ENCODE measurements at places on chromosomes 11 and 22.

DNA sequence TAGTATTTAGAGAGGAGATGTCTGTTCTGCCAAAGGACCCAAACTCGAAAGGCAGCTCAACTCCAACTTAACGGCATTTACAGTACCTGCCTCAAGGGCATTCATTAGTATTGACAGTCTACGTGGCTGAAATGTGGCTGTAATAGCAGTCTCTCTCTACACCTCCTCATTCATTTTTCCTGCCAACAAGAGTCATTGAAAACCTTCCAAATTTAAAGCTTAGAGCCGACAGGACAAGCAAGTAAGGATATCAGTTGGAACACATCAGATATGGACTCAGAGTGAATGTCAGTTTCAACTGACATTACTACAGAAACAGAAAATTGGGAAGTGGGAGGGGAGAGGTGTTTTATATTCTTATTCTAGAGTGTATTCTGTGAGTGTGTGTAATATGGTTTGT lies 253.1 kb downstream of the CADM1 start:
- DNase-seq = no peak

DNA sequence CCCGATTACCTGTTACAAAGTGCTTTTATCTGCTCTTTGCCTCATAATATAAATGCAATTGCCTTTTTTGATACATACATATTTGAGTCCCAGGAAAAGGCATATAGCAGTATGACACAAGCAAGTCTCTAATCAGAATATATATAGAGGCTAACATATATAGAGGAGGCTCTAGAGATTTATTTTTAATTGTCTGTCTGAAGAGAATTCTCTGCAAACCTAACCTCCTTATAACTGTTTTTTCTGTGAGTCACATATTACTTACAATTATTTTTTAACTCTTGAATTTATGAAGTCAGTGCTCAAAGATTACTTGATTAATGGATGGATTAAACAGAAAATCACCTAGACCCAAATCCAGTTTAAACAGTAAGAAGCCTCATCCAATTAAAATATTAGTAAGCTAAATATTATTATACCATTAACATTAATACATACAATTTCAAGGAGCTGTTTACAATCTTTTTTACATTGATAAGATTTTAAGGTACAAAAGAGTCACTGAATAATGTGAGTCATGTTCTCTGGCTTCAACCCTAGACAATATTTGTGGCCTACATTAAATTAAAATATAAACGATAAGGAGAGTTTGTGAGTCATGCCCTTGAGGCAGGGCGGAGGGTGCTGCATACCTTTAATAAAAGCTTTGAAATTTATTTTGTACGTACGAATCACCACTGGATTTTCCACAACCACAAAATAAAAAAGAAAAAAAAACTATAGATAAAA lies 19.2 kb upstream of the MMP13 start:
- peak; percentile 62 for DNase-seq

DNA sequence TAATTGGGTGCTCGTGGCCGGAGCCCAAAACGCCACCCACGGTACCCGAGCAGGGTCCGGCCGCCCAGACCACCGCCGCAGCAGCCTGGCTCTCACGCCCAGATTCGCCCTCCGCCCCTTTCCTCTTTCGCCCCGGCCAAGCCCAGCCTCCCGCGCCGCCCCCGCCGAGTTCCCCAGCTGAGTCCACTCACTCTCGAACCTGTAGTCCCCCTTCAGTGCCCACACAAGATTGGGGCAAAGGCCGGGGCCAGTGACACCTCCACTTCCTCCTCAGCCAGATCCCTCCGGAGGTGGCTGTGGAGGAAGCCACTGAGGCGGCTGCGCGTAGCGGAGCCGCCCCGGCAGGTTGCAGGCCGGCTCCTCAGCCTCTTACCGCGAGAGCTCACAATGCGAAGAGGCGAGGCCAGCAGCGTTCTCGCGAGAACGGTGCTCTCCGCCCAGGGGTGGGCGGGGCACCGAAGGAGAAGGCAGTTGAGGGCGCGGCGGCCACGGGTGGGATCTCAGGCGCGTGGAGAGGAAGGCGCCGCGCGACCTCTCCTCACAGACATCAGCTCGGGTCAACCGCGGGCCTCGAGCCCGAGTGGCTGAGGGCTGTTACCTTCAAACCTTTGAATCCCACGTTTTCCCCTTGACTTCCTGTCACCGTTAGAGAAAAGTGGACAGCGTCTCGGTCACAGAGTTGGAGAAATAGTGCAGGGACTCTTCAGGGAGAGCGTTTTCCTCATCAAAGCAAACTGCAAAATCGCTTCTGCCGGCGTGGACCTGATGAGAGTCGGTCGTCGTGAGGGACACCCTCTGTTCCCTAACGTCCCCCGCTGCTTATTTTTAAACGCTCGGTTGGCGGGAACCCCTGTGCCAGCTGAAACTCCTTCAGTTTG lies at the start of gene BTBD10:
Gene BTBD10, minus strand, starts transcription at position 322 of the 878 bp plus-strand sequence. CDS start 18,098 bp downstream, outside the sequence.
- DNase-seq = peak; percentile 83

GRCh38 chr11:78731027-78731426 lies 156.4 kb upstream of the NARS2 start:
- no peak for DNase-seq

- no peak for DNase-seq
Measured at GRCh38 chr11:64741375-64742086, 2.4 kb downstream of the RASGRP2 start.

DNA sequence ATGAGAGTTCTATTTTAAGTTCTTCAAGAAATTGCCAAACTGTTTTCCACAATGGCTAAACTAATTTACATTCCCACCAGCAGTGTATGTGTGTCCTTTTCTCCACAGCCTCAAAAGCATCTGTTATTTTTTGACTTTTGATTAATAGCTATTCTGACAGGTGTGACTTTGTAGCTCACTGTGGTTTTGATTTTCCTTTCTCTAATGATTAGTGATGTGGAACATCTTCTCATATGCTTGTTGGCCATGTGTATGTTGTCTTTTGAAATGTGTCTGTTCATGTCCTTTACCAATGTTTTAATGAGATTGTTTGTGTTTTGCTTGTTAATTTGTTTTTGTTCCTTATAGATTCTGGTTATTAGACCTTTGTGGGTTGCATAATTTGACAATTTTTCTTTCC lies 18.0 kb upstream of the RAB38 start:
- no peak for DNase-seq

DNA sequence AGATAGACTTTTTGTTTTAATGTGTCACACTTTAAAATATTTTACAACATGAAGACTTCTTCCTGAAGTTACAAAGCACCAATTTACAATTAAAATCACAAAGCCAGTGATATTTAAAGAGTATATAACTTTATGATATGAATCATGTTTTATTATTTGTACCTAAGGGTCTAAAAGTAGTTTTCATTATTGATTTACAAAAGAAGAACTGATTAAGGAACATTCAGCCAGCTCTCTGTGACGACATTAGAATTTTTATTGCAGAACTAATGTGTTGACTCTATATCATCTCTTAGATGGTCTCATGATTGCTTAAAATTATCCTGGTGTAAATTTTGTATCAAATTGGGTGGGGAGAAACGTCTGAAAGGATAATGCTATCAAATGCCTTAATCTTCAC lies 82.8 kb upstream of the ALKBH3 start:
- no peak for DNase-seq

GRCh38 chr22:43854121-43854785 lies 8.1 kb downstream of the SULT4A1 start:
- DNase-seq = no peak

- no peak for DNase-seq
Measured at GRCh38 chr22:23231471-23232093, 51.3 kb downstream of the BCR start.

- DNase-seq = no peak
Measured at GRCh38 chr22:39177791-39178190, 25.3 kb upstream of the CBX7 start.

GRCh38 chr11:80024119-80024518 lies 583.3 kb upstream of the TENM4 start:
- no peak for DNase-seq

- no peak for DNase-seq
Measured at GRCh38 chr11:64323373-64323772, 5.5 kb downstream of the PRDX5 start.

DNA sequence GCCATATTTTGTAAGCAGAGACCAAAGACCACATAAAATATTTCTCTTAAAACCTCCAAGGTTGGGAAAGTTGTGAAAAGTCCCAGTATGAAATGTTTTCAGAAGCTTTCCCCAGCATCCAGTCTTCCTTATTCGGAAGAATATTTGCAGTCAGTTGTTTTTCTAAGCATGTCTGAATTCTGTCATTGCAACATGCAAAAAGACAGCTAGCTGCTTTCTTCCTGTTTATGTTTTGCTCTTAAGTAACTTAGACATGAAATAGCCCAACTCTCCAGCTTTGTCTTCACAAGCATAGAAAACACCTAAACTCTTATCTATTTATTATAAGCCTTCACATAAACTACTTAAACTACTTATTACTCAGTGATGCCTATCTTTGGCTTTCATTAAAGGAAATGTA lies 57.9 kb upstream of the MMP13 start:
- no peak for DNase-seq

- no peak for DNase-seq
Measured at GRCh38 chr11:113197446-113197845, 116.9 kb upstream of the TTC12 start.

GRCh38 chr11:9609841-9610240 lies 36.4 kb downstream of the WEE1 start:
- no peak for DNase-seq

- DNase-seq = peak; percentile 81
Measured at GRCh38 chr22:44574057-44574639, 76.1 kb upstream of the RTL6 start.

DNA sequence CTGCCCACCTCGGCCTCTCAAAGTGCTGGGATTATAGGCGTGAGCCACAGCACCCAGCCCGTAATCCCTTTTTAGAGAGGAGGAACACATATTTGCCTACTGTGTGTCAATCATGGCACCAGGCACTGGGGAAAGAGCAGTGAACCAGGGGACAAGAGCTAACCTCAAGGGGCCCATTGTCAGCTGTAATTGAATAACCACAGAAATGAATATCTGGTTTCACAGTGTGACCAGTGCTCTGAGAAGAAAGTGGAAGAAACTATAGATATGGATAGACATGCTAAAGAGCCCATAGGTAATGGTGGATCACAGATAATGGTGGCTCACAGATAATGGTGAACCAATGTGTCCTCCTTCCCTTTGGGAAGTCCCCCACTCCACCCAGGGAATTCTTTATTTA lies 8.6 kb upstream of the KCTD14 start:
- DNase-seq = no peak

DNA sequence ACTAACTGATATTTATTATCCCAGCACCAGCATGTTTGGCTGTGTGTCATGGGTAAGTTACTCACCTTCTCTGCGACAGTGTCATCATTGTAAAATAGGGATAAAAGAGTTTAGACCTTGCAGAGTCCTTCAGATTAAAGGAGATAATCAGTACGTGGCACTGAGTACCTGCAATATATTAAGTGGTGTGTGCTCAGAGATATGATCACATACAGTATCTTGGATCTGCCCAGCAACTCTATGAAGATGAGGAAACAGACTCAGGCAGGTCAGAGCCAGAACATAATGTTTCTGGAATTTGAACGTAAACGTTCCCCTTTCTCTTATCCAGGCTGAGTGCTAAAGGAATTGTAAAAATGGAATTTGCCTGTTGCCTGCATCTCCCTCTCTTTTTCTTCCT lies 46.9 kb upstream of the ELF5 start:
- no peak for DNase-seq

GRCh38 chr11:20056950-20057943 lies 103.0 kb downstream of the DBX1 start:
- no peak for DNase-seq

DNA sequence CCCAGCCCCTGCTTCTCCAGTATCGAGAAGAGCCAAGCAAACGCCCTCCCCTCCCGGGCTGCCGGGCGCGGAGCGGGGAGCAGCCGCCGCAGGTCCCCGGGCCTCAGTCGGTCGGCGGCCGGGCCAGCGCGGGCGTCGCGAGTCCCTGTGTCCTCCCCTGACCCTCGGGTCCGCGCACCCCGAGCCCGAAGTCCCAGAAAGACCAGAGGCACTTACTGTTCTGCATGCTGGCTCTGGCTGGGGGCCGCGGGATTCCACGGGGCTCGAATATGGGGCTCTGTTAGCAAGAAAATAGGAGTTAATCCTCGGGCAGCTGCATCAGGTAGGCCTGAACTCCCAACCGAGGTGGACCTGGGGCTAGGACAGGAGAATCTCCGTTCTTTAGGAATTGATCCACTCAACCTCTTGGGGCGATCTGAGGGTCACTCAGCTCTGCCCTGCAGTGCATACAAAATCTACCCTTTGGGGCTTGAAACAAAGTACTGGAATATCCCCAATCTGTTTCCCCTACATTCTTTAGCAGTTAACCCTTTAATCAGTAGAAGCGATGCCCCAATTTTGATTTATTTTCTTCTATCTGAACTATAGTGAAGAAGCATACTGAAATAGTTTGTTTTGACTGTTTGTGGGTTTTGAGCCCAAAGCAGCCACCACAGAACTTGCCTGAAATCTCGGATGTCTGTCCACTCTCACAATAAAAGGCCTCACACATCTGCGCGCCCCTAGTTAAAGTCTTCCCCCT lies 4.8 kb downstream of the PAX6 start:
- DNase-seq = no peak

GRCh38 chr11:134015556-134015955 lies 53.3 kb upstream of the JAM3 start:
- DNase-seq = no peak

- DNase-seq = no peak
Measured at GRCh38 chr22:27947448-27947847, 28.4 kb upstream of the PITPNB start.

DNA sequence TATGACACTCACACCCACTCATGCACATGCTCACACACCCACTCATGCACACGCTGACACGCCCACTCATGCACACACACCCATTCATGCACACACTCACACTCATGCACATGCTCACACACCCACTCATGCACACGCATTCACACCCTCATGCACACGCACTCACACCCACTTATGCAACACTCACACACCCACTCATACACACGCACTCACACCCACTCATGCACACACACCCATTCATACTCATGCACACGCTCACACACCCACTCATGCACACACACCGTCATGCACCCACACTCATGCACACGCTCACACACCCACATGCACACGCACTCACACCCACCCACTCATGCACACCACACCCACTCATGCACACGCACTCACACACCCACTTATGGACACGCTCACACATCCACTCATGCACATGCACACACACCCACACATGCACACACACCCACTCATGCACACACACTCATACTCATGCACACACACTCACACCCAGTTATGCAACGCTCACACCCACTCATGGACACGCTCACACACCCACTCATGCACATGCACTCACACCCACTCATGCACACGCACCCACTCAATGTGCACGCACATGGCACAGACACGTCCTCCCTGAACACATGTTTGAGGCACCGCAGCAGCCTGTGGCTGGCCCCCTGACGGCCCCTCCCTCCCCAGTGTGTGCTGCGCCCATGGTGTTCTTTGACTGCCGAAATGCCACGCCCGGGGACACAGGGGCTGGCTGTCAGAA lies 17.9 kb downstream of the MUC5AC start:
- no peak for DNase-seq

DNA sequence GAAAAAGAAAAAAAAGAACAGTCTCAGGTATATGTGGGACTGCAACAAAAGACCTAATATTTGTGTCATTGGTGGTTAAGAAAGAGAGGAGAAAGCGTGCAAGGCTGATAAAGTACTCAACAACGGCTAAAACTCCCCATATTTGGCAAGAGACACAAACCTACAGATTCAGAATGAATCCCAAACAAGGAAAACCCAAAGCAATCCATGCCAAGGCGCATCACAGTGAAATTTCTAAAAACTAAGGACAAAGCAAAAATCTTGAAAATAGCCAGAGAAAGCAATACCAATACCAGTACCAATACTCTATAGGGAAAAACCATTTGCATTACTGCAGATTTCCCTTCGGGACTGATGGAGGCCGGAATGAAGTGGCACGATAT lies 32.4 kb upstream of the SEPTIN5 start:
- DNase-seq = no peak

- DNase-seq = no peak
Measured at GRCh38 chr11:96827164-96827563, 437.4 kb downstream of the JRKL start.
